ENCODE measurements at places on chromosomes 1 and 21.

DNA sequence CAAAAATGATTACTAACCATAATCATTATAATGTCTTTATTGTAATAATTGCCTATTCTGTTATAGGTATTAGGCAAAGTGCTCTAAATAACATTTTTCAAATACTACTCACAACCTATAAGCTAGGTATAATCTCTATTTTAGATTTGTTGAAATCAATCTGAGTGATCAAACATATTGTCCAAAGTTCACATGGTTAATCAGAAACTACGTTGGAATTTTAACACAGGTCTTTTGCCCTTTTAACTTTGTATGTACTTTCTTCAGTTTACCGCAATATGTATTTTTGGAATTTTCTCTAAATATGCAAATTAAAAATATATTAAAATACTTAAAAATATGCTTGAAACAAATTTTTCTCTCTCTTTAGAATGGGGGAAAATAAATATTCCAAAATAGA, 1563.2 kb downstream of the KCNT2 start:
- DNase-seq: no peak

DNA sequence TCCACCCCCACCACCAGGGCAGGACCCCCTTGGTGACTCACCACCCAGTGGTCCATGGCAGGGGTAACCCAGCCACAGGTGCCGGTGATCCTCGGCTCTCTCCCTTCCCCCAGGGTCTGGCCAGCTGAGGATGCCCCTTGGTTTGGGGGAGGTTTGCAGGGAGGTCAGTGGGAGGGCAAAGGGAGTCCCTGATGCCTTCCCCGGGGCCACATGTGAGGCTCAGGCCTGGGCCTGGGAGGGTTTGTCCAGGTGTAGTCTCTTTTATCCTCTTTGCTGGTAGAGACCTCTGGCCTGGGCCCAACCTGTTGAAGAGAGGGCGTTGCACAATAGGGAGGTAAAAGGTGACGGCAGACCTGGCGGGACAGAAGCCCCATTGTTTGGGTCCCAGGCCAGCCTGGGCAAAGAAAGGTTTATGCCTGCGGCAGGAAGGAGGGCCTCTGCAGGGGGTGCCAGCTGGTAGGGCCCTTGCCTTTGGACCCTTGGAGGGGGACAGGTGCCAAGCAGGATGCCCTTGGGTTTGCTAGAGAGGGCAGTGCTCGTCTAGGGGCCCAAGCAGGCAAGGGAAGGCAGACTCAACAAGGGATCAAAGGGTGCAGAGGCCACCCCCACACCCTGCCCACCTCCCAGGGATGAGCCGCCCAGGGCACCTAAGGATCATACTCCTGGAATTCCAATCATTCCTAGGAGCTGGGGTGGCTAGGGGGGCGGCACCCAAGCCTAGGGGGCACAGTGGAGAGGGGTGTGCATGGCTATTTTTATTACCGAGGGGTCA, 760 bp upstream of the TINAGL1 start:
- no peak for DNase-seq

GRCh38 chr21:43283136-43283924, 114.5 kb downstream of the CRYAA start:
- DNase-seq: no peak

DNA sequence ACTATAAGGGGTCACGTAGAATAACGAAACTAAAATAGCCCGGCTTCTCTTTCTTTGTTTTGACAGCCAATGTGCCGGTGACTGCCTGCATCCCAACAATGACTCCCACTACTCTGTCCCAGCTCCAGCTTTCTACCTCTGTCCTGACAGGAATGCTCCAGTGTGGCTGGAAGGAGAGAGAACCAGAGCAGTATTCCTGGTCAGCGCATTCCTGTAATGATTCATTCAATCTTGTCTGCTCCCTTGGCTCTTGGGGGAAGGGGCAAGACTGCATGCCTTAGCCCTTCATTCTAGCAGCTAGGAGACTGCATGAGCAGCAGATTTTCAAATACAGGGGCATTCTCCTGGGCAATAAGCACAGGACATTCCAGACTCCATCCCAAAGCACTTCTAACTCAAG, 132.1 kb upstream of the PRMT6 start:
- DNase-seq: no peak

GRCh38 chr1:225845571-225846259, 35.8 kb downstream of the EPHX1 start:
- DNase-seq: peak; percentile 30

Measured in anterior cingulate cortex (tissue), 58 donors.